ENCODE measurements at places on chromosomes 2 and 18. TPM values are rescaled to one million over a fixed set of nuclear protein-coding genes. Genes with fewer than 3 reads are reported as not detected.
A peak's percentile ranks its signal among the peaks of the same experiment; 100 is the strongest.

DNA sequence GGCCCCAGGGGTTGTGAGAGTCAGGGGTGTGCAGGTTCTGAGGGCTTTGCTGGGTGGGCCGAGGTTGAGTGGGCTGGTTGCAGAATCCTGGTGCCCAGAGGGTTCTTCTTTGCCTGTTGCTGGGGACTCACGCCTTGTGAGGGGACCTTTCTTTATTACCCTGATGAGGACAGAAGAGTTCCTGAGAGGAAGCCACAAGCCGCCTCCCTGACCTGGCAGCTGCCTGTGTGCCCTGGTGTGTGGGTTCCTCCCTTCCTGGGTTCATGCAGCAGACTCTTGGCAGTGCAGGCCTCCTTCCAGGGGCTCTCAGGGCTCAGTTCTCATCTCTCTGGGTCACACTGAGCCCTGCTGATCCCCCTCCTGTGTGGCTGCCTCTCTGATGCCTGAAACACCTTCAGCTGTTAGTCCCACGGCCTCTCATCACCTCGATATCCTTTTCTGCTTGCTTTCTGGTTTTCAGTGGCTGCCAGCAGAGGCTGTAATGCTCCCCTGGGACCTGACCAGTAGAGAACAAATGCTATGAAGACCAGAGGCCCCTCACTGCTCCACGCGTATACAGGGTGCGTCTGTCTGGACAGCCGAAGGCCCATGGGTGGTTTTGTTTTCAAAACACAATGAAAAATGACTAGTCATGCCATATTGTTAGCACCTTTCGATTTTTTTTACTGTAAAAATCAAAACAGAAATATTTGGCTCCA lies 191.3 kb downstream of the AGAP1 start:
- H3K27ac ChIP-seq = peak overlapping the region; percentile 16
- H3K36me3 ChIP-seq = no peaks in the 10 kb centered on the region
- no peak for DNase-seq

DNA sequence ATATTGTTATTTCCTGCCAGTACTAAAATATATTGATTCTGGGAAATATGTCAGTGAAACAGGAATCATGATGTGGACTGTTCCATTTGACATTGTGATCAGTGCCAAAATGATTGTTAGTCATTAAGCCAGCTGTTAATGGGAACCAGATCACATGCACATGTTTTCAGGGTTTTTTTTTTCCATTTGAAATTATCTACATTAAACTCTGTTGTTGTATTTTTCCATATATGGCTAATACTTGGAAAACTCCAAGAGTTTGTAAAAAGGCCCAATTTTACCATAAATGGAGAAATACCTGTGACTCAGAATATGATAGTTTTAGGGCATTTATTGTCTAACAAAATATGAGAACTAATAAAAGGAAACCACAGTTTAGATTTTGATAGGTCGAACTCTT lies 13.4 kb downstream of the ITGAV start:
- H3K4me3 ChIP-seq = no peak overlapping the region
- no peaks in the 10 kb centered on the region for H3K27me3 ChIP-seq
- no peak overlapping the region for H3K27ac ChIP-seq
- H3K36me3 ChIP-seq = peaks cover 5% of the 10 kb centered on the region
- DNase-seq = no peak

GRCh38 chr2:146129231-146129630 lies 1609.3 kb upstream of the ZEB2 start:
- H3K27ac ChIP-seq = no peak overlapping the region
- no peaks in the 10 kb centered on the region for H3K4me1 ChIP-seq
- no peak overlapping the region for H3K4me3 ChIP-seq
- H3K27me3 ChIP-seq = no peaks in the 10 kb centered on the region
- DNase-seq = no peak

Gene ALPI
- not detected for total RNA-seq

Gene CCDC68
- total RNA-seq = 16.0 TPM

Gene SLC5A7
- not detected for total RNA-seq

DNA sequence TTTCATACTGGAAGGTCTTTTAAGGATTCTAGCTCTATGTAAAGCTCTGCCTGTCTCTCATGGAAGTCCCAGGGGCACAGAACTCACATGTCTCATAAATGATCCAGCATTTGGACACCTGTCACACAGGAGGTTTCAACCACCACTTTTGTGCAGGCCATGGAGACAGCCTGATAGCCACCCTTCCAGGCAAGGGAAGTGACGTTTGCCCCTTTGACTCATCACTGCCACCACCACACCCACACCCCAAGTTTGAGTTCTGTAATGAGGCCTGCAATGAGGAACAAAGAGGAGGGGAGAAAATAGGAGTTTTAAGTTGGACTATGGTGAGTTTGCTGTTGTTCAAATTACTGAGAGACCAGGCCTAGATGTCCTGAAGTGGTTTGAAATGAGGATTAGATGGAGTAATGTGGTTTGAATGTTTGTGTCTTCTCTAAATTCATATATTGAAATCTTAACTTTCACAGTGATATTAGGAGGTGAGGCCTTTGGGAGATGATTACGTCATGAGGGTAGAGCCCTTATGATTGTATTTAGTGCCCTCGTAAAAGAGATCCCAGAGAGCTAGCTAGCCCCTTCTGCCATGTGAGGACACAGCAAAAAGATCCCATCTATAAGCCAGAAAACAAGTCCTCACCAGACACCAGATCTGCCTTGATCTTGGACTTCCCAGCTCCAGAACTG lies 175.3 kb upstream of the EPHA4 start:
- H3K4me1 ChIP-seq = no peaks in the 10 kb centered on the region
- no peak for DNase-seq
- no peaks in the 10 kb centered on the region for H3K27me3 ChIP-seq

Gene ACTG2
- total RNA-seq = not detected

- peaks cover 50% of the 10 kb centered on the region for H3K27me3 ChIP-seq
- DNase-seq = no peak
- no peak within 1 kb of the TSS for H3K27ac ChIP-seq
- peak within 1 kb of the TSS; percentile 81 for H3K4me3 ChIP-seq
- H3K36me3 ChIP-seq = peaks cover 20% of the 10 kb centered on the region
These were observed at the start of gene TRABD2A for GRCh38 chr2:84880645-84881521. Gene TRABD2A (minus strand): TSS chr2:84881084. CDS start chr2:84881039, 45 bp downstream.

Gene TUBA3E
- not detected for total RNA-seq

GRCh38 chr2:233922471-233922870 lies 5.3 kb downstream of the TRPM8 start:
- no peak overlapping the region for H3K27ac ChIP-seq
- H3K27me3 ChIP-seq = peaks cover 57% of the 10 kb centered on the region
- no peak for DNase-seq
- H3K4me3 ChIP-seq = no peak overlapping the region

DNA sequence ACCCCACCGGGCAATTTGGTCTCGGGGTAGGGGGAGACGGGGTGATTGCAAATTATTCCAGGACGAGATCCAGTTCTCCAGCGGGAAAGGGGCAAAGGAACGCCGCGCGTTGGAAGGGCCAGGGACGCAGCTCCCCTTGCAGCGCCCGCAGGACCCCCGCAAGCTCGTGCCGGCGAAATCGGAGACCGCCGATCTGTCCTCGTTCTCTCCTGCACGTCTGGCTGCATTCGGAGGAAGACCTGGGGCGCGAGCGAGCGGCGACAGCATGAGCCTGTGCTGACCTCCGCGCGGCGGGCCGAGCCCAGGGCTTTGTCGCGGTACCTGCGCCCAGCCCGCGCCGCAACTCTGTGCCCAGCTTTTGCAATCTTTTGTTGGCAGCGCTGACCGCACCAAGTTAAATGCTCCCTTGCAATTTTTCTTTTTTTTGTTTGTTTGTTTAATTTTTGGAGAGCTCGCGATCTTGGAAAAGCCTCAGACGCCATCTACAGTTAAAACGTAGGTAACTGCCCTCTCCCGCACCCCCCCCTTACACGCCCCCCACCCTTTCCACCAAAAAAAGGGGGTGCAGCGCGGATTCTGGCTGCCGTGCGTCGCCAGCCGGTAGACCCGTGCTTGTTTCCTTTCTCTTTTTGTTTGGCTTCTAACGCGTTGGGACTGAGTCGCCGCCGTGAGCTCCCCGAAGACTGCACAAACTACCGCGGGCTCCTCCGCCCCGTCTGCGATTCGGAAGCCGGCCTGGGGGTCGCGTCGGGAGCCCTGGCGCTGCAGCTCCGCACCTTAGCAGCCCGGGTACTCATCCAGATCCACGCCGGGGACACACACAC lies 667 bp downstream of the TRIB2 start:
- peak overlapping the region; percentile 73 for H3K4me3 ChIP-seq
- H3K27ac ChIP-seq = peak overlapping the region; percentile 29
- H3K27me3 ChIP-seq = peaks cover 18% of the 10 kb centered on the region
- DNase-seq = peak; percentile 49

DNA sequence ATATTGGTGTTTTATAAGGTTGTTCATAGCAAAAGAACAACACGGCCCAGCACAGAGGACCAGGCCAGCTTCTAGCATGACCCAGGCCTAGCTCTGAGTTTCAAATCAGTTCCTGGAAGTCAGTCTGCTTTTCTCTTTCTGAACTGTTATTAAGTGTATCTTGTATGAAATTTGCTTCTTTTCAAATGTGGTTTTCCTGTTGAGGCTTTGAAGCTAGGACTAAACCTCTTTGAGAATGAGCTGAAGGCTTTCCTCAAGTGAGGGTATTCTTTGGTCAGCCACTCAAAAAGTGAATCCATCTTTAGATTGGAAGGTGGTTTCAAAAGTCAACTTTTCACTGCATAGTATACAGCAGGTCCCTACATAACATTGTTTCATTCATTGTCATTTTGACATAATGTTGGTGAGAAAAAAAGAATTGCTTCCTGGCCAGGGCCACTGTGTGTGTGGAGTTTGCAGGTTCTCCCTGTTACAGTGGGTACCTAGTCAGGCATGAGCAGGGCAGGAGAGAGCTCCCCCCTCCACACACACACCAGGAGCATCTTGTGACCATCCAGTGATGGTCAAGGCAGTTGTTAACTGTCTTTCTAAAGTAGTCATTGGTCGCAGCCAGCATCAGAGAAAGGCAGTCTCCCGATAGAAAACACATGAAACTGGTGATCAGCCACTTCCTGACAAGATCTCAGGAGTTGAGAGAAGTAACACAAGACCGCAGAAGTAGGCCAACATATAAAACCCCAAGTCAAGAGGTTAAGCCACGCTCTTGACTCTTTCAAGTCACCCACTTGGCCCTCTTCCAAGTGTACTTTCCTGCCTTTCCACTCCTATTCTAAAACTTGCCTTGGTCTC lies 6.7 kb upstream of the ACAA2 start:
- H3K27ac ChIP-seq = no peak overlapping the region
- peaks cover 24% of the 10 kb centered on the region for H3K4me1 ChIP-seq

Gene DES
- not detected for total RNA-seq

Gene OTOS
- total RNA-seq = not detected

DNA sequence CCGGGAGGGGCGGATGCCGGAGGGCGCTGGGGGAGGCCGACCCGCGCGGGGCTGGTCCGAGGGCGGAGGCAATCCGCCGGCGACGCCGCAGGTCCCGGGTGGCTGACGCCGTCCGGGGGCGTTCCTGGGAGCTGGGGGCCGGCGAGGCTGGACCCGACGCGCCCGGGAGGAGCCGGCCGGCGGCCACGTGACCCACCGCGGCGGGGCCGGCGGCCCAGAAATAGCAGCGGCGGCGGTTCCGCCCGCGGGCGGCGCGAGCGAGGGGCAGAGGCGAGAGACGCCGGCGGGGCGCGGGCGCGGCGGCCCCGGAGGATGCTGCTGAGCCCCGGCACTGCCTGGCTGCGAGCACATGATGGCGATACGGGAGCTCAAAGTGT lies at the start of gene RAB31:
Gene RAB31, plus strand, starts transcription at position 245 of the 377 bp plus-strand sequence. Its CDS starts 105 bp downstream, at position 350.
- DNase-seq = peak; percentile 33
- H3K4me3 ChIP-seq = peak within 1 kb of the TSS; percentile 71
- peaks cover 5% of the 10 kb centered on the region for H3K36me3 ChIP-seq
- H3K4me1 ChIP-seq = peaks cover 11% of the 10 kb centered on the region
- H3K27me3 ChIP-seq = peaks cover 93% of the 10 kb centered on the region
- H3K27ac ChIP-seq = no peak within 1 kb of the TSS

Gene KIF5C
- 2.9 TPM for total RNA-seq

Gene NTSR2
- total RNA-seq = not detected

Gene ABCB11
- 2.1 TPM for total RNA-seq

Gene TTN
- total RNA-seq = 0.07 TPM

- H3K27ac ChIP-seq = no peak overlapping the region
- no peak overlapping the region for H3K4me3 ChIP-seq
- DNase-seq = no peak
- no peaks in the 10 kb centered on the region for H3K36me3 ChIP-seq
- H3K4me1 ChIP-seq = no peaks in the 10 kb centered on the region
These were observed 271.4 kb downstream of the TCF4 start for GRCh38 chr18:55316486-55317184.

Gene GATA6
- 58.4 TPM for total RNA-seq

GRCh38 chr2:14761118-14761517 lies 128.6 kb downstream of the LRATD1 start:
- no peaks in the 10 kb centered on the region for H3K27me3 ChIP-seq
- no peak overlapping the region for H3K27ac ChIP-seq

- no peaks in the 10 kb centered on the region for H3K27me3 ChIP-seq
- no peaks in the 10 kb centered on the region for H3K4me1 ChIP-seq
- no peak overlapping the region for H3K27ac ChIP-seq
- H3K36me3 ChIP-seq = no peaks in the 10 kb centered on the region
These were observed 1237.3 kb upstream of the FAM98A start for GRCh38 chr2:34836361-34836760.

DNA sequence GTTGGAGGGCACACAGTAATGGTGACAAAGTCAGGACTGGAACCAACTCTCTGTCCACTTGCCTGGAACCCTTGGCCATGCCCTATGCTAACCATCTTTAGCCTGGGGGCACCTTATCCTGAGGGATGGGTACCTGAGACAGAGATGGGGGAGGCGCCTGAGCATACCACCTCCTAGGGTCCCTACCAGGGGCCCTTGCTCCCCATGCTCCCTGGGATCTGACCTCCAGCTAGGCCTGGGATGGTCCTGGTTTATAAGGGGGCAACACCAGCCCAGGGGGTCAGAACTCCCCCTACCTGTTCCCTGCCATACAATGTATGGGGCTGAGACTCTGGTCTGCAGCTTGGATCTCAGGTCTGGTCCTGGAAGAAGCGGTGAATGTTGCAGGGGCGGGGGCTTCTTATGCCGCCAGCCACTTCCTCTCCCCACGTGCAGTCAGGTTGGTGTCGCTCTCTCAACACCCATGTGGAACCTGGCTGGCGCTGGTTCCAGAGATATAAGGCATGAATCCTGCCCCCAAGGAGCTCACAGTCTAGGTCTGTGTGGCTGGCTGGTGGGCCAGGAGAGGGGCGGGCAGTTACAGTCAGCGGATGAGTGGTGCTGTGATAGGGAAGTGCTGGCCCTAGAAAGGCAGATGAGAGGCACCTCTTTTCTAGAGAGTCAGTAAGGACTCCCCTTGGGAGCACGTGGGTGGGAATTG lies 3.8 kb upstream of the TOGARAM2 start:
- no peak for DNase-seq
- H3K27ac ChIP-seq = peak overlapping the region; percentile 88
- no peaks in the 10 kb centered on the region for H3K27me3 ChIP-seq
- peaks cover 25% of the 10 kb centered on the region for H3K36me3 ChIP-seq
- peaks cover 36% of the 10 kb centered on the region for H3K4me1 ChIP-seq

All from Calu3 (cell line).